ENCODE measurements at places on chromosomes 7 and 10.

- no peak for DNase-seq
Observed at GRCh38 chr10:108323274-108323798, 1158.8 kb upstream of the SORCS1 start.

DNA sequence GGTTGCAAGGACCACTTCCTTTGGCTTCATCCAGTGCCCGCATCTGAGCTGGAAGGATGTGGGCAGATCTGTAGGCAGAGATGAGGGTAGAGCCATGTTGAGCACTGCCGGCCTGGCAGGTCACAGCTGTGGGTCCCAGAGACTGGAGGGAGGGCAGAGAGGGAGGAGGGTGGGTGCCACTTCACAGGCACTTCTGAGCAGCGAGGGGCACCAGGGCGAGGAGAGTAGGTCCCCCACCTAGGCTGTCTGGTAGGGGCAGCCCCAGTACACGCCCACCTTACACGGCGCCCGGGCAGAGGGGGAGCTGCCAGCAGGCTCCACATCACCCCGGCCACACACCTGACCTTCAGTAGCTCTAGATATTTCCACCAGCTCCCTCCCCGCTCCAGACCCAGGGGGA lies 473.0 kb upstream of the FOXK1 start:
- no peak for DNase-seq

DNA sequence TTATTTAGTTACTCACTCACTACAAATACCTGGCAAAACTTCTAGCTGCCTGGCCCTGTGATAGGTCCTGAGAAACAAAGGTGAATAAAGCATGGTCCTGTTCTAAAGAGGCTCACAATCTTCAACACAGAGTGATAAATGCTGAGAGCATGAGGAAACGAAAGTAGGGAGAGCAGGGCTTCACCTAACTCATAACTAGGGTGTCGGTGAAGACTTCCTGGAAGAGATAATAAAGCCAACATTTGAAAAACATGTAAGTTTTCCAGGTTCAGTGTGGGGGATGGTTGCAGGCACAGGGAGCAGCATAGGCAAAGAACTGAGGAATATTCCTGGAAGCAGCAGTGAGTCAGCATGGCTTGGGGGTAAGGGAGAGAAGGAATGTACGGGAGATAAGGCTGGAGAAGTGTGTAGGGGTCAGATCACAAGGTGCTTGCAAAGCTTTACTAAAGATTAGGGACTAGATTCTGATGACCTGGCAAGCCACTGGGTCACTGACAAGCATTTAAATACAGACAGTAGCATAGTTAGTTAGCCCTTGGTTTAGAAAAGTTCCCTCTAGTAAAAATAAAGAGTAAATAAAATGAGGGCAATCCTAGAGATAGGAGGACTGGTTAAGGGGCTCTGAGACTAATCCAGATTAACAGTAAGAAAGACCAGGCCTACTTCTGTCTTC lies 5.1 kb downstream of the KEL start:
- no peak for DNase-seq

DNA sequence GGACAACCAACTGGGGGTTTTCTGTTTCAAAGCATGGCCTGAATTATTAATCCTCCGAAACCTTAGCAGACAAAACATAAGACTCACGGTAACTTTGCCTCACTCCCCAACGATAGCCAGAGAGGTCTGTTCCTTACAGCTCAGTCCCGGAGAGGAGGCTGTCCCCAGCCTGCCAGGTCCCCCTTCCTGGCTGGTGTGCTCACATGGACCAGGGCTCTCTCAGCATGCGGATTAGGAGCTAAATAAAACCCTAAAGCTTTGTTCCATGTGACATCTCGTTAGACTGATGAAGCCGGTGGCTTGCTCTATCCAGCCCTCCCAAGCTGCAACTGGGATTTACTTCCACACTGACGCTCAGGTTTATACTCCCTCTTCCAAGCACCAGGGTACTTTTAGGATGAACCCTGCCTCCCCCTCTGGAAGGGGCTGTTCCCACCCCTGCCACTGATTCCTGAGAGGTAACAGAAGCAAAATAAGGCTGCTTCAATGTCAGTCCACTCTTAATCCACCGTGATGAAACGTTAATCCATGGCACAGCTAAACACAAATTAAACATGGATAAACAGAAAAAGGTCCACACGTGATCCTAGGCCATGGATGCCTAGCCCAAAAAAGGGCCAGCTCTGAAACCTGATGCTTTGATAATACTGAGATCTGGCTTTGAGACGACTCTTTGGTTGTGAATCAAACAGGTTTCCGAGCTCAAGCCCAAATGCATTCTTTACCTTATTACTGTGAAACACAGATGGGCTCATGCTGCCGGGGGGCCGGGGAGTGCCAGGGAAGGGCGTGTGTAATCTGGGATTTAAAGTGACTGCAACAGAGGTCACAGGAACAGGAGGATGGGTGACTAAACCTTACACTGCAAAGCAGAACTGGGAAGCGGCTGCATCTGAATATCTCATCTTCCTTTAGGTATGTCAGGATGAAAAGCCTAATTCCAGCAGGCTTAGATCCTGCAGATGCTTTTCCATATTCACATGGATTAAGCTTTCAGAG lies 86.2 kb downstream of the ZRANB1 start:
- DNase-seq, result peak; percentile 89

GRCh38 chr10:60456053-60456452 lies 66.4 kb upstream of the ANK3 start:
- DNase-seq, result peak; percentile 61

DNA sequence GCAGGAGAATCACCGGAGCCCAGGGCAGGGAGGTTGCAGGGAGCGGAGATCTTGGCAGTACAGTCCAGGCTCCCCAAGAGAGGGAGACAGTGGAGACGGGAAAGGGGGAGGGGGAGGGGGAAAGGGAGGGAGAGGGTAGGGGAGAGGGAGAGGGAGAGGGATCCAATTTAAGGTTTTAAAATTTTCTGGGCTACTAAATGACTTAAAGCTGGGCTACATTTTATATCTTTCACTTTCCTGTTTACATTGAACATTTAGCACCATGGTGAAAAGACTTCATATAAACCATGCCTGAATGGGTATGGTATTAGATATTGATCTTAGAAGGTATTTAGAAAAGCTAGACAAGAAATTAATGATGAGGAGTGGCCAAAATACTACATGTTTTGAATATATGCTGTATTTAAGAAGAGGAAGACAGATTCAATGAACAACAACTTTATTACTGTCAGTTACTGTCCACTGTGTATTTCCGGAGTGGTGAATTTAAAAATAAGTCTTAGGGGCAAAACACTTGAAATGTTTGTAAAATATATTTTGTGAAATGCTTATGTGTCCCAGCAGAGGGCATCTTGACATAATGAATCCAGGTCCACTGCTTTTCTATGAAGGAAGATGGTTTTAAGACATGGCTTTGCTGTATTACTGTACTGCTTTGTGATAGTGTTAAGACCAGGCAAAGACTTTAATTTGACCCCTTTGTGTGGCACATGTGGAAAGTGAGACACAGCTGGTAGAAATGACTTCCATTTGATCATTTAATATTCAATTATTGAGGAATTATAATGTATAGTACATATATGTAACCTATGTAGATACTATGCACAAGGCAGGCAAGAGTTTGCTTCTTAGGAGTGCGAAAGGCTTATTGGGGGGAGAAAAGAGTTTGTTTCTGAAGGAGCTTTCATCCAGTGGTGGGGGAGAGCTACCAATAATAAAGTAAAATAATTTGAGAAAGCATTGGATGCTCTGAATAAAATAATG lies 52.8 kb downstream of the NRF1 start:
- DNase-seq, result peak; percentile 59

DNA sequence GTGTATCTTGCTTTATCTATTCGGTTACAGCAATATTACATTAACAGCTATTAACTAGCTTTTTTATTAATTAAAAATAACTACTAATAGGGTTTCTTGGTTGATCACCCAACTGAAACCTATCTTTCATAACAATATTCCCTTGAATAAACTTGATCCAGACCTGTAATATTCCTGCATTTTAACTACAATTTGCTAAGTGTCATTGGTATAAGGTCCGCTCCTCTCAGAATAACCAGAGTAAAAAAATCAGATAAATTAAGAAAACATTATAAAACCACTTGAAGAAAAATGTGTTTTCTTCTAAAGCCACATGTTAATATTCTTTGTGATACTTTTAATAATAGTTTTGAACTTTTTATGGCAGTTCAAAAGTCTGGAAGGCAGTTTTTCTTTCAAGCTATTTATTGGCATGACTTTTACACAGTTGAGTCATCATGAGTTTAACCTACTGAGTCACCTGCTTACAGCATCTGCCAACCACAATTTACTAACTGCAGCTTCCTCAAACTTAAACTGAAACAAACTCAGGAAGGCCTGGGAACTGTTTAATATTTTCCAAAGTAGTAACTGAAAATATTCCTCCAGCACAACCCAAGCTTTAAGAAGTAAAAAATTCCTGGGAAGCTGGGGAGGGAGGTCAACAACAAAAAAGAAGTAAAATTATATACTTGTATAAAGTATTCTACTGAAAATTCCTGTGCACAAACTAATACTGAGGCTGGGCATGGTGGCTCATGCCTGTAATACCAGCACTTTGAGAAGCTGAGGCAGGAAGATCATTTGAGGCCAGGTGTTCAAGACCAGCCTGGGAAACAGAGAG lies 103.2 kb downstream of the NRBF2 start:
- peak; percentile 91 for DNase-seq

DNA sequence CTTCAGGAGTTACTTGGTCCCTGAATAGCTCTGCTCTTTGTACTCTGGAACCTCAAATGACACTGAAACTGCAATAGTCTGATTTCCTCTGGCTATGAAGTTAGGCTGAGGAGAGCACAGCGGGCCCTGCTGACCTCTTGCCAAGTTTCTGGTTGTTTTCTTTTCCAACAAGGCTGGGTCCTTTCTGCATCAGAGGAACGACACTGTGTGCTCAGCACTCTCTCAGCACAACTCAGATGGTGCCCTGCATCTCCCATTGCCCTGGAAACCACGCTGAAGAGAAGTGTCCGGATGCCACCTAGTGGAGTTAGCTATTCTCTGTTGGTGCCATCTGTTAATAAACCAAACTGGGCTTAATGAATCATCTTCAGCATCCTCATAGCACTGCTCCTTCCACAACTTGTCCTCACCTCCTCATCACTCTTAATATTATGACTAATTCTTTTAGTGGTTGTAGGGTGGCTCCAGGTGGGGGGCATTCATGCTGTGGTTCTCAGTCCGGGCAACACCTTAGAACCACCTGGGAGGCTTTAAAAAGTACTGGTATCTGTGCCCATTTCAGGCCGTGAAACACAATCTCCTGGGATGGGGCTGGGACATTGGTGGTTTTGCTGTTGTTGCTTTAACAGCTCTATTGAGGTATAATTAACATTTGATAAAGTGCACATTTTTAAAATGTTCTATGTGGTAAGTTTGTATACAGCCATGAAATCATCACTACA lies 8.2 kb upstream of the EFCAB10 start:
- peak; percentile 79 for DNase-seq

DNA sequence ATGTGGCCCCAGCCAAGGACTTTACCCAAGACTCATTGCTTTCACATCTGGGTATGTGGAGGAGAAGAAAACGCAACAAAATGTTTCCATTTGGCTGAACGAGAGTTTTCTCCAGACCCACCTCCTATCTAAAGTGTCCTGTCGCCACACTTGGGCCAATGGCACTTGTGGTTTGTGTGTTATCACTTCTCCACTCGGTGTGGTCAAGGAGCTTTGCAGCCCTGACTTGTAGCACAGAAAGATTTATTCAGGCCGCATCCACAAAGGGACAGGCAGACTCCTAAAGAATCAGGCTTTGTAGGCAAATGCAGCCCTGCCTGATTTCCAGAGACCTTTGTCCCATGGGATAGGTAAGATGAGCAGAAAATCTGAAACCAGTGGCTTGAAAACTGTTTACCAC lies 12.8 kb upstream of the LRRC4 start:
- no peak for DNase-seq

GRCh38 chr7:8260871-8261694 lies 884 bp downstream of the ICA1 start:
- peak; percentile 47 for DNase-seq

DNA sequence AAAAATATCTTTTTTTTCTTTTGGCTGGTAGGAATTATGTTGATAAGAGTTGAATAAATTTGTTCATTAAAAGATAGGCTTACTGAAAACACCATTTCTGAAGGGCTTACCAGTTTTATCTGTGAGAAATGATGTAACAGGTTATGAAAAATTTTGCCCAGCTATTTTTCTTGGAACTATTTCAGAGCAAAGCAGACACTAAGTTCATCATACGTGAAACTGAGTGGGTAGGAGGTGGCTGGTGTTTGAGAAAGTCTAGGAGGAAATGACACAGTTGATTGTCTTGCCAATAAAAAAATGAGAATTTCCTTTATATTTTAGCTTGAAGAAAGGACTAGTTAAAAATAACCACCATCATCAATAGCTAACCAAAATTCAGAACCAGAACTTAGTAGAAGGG lies 6.2 kb upstream of the MRC1 start:
- DNase-seq, result no peak

DNA sequence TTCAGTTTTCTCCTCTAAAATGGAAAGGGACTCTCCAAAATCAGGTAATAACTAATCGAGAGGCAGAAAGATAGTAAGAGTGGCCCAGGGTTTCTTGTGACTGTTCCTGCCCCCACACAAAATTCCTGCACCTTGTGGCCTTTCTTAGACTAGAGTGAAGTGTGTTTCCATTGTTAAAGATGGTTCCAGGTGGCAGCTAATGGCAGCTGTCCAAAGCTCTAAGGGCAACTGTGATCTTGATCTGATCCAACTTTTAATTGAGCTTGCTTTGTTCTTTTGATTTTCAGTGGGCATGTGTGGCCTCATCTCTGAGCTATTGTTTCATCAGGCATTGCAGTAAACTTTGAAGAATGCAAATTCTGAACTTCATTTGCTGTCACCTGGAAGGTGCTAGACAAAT lies 19.4 kb downstream of the ACSL5 start:
- DNase-seq, result no peak

DNA sequence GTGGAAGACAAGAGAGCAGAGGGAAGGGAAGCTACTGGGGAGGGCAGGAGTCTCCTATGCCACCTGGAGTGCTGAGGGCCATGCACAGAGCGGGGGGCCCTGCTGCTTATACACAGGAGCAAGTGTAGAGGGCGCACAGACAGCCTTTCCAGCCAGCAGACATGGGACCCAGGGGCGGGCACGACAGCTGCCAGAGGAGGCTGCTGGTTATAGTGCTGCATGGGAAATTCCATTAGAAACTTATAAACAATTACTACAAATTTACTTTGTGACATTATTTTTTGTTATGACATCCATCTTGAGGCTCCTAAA lies 90.5 kb downstream of the WDFY4 start:
- DNase-seq, result no peak

- DNase-seq, result peak; percentile 54
Observed at GRCh38 chr7:134865001-134865845, 85.8 kb downstream of the CALD1 start.

DNA sequence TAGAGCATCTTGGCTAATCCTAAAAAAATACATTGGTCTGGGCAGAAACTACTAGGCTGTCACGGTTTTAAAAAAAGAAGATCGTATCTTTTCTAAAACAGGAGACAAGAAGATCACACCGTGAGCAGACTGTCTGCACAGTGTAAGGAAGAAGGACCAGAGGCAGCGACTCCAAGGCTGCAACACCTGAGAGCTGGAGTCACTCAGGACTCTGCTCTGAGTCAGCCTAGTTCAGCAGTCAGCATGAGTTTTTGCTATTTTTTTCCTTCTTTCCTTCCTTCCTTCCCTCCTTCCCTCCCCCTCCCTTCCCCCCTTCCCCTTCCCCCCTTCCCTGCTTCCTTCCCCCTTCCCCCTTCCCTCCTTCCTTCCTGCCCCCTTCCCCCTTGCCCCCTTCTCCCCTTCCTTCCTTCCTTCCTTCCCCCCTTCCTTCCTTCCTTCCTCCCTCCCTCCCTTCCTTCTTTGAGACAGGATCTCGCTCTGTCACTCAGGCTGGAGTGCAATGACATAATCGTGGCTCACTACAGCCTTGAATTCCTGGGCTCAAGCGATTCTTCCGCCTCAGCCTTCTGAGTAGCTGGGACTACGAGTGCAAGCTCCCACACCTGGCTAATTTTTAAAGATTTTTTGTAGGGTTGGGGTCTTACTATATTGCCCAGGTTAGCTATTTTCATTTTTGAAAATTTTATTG lies 24.4 kb downstream of the BAG3 start:
- no peak for DNase-seq

Data from foreskin fibroblast (primary cell).